ENCODE measurements at places on chromosomes 3 and 15.

DNA sequence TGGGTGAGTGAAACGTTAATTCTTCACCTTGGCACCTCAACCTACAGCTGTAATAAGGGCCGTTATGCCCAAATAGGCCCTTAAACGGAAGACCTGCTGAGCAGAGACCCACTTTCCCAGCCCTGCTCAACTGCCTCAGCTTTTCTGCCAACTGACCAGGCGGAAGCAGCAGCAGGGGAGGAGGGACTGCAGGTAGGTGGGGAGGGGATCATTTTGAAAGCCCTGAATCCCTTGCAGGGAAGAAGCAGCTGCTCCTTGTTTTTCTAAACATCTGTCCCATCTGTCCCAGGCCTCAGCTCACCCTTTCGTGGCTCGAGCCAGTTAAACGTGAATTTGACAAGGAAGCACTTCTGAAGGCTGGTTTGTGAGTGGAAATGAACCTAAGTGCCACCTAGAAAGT lies 978 bp upstream of the CMC1 start:
- no peak for DNase-seq

GRCh38 chr3:99762901-99763300 lies 54.8 kb upstream of the CMSS1 start:
- no peak for DNase-seq

GRCh38 chr15:52576692-52577091 lies 7.9 kb upstream of the ARPP19 start:
- DNase-seq = no peak

- no peak for DNase-seq
Observed at GRCh38 chr3:52790741-52791140, 3.9 kb upstream of the ITIH3 start.

- DNase-seq = no peak
Observed at GRCh38 chr3:43061101-43061895, 44.6 kb downstream of the POMGNT2 start.

DNA sequence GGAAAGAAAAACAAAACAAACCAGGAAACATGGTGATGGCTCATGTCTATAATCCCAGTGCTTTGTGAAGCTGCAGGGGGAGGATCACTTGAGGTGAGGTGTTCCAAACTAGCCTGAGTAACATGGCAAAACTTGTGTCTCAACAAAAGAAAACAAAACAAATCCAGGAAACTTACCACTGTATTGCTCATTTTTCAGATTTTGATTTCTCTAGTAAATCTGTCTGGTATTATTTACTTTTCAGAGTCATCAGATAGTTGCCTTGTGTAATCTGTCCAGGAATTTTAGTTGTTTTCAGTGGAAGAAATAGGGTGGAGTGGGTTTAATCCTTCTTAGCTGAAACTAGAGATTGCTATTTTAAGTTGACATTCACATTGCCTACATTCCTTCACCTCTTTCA lies 91.8 kb upstream of the ALCAM start:
- DNase-seq = peak; percentile 78

GRCh38 chr15:76993114-76993725 lies 1.7 kb upstream of the PSTPIP1 start:
- no peak for DNase-seq

GRCh38 chr3:64444490-64445108 lies 219.3 kb upstream of the PRICKLE2 start:
- DNase-seq = no peak

DNA sequence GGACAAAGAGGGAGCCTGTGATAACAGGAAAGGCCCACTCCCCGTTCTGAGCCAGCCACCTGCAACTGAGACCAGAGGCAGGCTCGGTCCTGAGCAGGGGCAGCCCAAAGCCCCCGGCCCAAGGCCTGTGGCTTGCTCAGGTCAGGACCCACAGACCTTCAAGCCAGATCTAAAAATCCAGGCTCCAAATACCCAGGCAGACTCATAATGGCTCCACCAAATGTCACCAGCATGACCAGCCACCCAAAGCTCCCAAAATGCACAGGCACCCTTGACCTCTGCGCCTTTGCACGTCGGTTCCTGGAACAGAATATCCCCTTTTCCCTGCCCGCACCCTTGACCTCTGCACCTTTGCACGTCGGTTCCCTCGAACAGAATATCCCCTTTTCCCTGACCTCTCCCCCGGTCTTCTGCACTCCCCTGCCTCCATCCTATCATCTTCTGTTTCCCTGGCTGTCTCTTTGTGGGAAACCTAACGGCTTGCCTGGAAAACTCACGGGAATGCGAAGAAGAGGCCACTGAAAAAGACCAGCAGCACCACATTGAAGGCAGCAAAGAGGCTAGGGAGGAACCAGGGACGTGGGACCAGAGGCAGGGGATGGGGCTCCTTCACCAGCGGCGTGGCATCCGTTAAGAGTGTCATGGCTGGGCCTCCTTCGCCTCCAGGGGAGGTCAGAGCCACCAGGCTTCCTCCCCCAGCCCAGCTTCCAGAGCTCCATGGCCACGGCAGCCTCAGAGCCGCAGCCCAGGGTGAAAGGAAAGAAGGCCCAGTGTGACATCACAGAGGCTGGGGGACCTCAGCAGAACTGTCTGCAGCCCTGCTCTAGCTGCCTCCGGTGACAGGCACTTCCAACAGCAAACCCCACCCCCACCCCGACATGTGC lies at the start of gene ZDHHC19:
Gene ZDHHC19, minus strand, starts transcription at position 728 of the 884 bp plus-strand sequence. Its CDS starts 85 bp downstream, at position 643.
- DNase-seq = no peak

- peak; percentile 43 for DNase-seq
Observed at GRCh38 chr3:38479431-38480092, 16.6 kb upstream of the EXOG start.

DNA sequence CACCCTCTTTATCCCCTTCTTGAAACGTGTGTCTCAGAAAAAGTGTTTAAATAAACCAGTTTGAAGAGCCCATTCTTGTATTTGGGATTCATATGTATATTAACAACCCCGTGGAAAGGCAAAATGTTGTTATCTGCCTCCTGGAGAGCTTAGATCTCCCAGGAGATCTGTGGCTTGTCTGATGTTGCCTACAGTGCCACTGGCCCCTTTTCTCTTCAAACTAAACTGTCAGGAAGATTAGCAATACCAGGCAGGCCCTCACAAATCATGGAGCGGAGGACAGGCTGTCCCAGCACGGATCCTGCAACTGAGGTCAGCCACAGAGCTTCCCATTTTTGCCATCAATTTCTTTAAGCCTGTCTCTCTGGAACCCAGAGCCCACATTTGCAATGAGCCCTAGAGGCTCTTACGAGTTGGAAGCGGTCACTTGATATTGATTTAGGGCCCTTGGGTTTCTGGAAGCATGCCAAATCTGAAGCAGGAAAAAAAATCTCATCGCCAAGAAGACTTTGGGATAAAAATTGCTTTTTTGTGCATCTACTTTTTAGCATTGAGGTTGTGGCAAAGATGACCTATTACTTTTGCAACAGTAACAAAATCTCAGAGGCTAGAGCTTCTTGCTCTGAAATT lies 234.1 kb downstream of the OPA1 start:
- no peak for DNase-seq

DNA sequence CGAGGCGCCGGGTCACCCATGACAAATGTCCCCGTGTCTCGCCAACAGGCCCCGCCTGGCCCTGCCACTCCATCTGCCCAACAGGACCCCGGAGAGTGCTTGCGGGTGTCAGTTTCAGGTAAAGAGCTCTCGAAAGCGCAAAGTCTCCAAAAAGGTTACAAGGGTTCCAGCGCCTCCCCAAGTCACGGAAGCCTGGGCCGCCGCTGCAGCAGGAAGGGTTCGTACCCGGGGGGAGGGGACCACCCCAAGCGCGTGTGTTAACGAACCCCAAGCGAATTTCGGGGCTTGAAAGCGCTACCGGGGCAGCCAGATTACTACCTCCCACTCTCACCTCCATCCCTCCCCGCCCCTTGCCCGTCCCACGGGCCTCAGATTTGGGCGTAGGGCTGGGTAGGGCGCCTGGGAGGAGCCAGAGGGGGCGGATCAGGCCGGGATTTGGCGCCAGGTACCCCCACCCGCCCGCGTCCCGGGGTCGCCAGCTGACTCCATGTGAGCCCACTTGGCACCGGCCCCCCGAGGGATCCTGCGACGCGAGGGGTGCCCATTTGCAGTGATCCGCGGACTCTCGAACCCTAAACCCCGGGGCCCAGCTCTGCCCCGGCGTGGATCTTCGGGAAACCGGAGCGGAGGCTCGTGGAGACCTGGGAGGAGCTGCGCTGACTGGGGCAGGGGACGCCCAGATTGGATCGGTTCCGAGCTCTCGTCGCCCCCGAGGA lies 85.9 kb downstream of the NR2F2 start:
- no peak for DNase-seq

- DNase-seq = peak; percentile 57
Observed at GRCh38 chr3:29644261-29644660, 363.4 kb downstream of the RBMS3 start.

DNA sequence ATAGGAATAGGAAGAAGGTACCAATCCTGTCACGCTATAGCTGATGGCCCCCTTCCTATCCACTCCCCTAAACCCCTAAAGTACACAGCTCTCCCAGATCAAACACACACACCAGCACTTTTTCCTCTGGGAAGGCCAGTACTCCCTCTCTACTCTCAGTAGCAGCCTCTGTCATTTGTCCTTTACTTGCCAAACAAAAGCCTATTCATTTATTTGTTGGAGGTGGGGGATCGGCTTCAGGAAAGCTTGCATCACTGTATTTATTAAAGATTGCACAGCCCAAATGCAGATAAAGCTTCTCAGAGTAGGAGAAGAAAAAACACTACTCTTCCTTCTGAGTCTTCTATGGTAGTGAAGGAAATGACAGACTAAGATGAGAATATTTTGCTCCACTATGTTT lies 429.7 kb upstream of the RASGRP1 start:
- DNase-seq = no peak

DNA sequence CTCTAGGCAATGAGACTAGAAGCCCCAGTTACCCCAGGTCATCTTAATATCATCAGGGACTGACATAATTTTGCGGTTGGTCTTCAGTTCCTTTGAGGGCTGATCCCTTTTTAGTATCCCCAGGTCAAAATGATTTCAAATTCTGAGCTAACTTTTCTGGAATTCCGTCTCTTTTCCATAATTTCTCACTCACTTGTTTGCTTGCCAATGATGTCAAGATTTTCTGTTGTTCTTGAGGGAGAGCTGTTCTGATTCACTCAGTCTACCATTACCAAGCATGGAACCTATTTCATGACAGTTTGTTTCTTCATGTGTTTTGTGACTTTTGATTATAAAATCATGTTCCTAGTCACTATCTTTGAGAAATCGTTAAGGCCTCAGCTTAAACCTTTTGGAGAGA lies 190.5 kb upstream of the LYSMD4 start:
- peak; percentile 26 for DNase-seq

GRCh38 chr3:124456506-124456905 lies 273.7 kb upstream of the UMPS start:
- DNase-seq = no peak

DNA sequence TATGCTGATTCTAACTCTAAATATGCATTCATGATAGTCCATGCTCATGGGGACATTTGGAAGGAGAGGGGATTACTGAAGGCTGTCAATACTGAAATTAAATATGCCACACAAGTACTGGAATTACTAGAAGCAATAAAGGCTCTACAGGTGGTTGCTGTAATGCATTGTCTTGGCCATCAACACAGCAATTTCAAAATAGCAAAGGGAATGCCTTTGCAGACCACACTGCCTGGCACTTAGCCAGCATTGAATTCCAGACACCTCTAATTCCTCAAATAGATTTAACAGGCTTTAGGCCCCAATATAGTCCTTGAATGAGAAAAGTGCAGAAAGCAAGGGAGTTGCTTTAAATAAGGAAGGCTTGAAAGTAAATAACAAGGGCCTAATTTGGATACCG lies 115.8 kb upstream of the PLCL2 start:
- DNase-seq = no peak

DNA sequence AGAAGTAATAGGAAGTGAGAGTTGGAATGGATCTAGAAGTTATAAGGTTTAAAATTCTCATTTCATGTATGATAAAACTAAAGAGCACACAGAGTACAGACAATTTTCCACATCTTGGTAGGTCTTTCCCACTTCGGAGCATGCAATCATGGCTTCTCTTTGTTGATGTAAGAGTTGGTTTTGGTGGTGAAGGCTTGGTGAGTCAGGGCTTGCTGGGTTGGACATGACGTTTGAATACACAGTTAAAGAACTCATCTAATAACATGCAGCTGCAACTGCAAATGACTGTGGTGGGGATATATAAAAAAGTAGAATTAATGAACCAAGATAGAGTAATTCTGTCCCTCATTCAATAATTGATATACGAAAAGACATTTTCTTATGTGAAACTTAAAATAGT lies 39.5 kb upstream of the GRM7 start:
- no peak for DNase-seq

GRCh38 chr3:61966200-61966599 lies 404.8 kb downstream of the PTPRG start:
- DNase-seq = no peak

- no peak for DNase-seq
Observed at GRCh38 chr3:127689266-127689860, 16.6 kb downstream of the ABTB1 start.

- DNase-seq = no peak
Observed at GRCh38 chr3:55516392-55517030, 29.4 kb upstream of the WNT5A start.

- peak; percentile 84 for DNase-seq
Observed at GRCh38 chr3:69791106-69791505, 51.8 kb downstream of the MITF start.

- DNase-seq = no peak
Observed at GRCh38 chr3:140595295-140595694, 82.6 kb upstream of the TRIM42 start.

GRCh38 chr3:99721633-99722007 lies 83.2 kb downstream of the COL8A1 start:
- DNase-seq = no peak

DNA sequence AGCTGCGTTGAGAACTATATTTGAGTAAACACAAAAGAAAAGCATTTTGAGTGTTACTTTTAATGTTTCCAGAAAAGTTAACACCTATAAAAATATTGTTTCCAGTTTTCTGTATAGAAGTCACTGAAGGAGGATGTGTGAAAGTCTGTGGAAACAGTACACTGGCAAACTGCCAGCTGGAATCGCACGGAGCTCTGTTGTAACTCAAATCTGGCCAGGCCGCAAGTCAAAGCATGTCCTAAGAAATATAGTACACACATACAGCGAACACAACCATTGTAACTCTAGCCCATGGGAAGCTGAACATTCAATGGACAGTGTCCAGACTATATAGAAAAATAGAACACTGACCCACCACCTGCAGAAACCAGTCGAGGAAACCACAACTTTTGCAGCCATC lies 657.2 kb downstream of the FHIT start:
- DNase-seq = no peak

- no peak for DNase-seq
Observed at GRCh38 chr3:158094235-158095110, 11.7 kb downstream of the SHOX2 start.

DNA sequence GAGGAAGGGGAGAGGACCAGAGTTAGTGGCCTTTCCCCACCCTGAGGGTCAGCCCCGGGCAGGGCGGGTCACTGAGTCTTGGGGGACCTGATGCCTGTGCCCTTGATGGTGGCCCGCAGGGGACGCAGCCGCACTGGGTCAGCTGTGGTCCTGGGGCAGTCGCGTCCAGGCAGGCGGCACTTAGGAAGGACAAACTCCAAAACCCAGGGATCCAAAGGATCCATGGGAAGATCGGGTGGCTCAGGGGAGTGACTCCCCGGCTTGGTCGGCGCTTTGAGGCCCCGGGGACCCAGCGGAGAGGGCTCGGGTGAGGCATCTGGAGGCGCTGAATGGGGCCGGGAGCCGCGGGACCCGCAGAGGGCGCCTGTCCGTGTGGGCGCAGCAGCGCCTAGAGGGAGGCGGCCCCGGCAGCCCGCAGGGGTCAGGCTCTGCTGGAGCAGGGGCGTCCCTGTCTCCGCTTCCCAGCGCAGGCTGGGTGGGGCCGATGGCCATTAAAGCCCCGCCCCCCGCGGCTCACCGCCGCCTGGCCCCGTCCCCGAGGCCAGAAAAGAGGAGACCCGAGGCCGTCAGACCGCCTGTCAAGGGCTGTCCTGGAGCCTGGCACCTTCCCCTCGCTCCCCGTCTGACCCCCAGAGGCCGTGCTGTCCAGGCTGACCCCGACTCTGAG lies 17.5 kb downstream of the CIDEC start:
- DNase-seq = no peak

All from stromal cell of bone marrow (primary cell).